Activated T-cell treated with anti-CD3 and anti-CD28 coated beads for 4 hours (primary cell): ENCODE measurements at places on chromosomes 2 and 18.

DNA sequence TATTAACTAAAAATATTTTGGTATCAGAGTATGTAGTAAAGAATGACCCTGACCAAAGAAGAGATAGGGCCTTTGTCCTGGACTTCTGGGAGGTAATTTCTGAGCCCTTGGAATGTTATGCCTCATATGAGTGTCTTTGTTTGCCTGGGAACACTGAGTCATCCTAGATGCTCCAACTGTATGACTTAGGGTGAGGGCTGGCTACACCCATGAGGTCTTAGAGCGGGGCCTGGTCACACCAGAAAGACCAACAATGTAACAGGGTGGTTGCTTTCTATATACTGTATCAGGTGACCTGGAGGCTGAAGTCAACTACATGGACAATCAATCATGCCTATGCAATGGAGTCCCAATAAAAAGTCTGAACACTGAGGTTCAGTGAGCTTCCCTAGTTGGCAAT lies 253.1 kb downstream of the MBD2 start:
- DNase-seq, result no peak

DNA sequence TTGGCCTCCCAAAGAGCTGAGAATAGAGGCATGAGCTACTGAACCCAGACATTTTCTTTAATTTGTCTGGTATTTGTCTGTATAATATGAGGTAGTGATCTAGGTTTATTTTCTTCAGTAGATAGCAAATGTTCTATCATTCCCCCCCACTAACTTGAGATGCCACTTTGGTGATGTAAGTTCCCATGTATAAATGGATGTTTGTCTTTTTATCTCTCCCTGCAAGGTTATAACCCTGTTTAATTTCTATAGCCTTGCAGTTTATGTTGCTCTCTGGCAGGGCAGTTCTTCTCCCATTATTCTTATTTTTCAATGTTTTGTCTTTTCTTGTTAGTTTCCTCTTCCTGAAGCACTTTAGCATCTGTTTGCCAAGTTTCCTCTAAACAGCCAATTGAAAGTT lies 39.1 kb upstream of the MAP4K4 start:
- DNase-seq, result no peak

DNA sequence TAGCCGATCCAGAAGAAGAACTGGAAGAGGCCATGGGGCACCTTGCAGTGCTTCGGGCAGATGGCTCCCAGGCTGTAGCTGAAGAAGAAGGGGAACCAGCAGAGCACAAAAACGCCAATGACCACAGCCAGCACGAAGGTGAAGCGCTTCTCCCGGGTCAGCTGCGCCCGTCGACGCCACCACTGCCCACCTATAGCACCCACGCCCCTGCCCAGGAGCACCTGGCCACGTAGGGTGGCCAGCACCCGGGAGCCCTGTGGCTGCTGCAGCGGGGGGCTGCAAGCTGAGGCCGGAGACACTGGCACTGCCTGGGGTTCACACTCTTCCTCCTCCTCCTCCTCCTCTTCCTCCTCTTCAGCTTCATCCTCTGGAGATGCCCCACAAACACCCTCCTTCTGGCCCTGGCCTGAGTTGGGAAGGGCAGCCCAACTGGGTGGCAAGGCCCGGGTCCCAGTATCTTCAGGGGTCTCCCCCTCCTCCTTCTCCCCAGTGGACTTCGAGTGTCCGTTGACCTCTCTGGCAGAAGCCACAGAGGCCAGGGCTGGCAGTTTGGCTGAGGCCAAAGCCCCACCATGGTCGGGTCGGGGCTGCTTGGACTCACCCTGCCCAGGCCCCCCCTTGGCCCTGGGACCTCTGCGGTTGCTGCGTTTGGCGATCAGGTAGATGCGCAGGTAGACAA lies 1.3 kb downstream of the ADRA2B start:
- DNase-seq, result no peak

- no peak for DNase-seq
These were observed 77.6 kb downstream of the WDR7 start for GRCh38 chr18:56728741-56729140.
